Activated gamma-delta T cell treated with Interleukin-2 at 50 U/mL for 16 hours (primary cell): ENCODE measurements at places on chromosomes 3 and 15.

DNA sequence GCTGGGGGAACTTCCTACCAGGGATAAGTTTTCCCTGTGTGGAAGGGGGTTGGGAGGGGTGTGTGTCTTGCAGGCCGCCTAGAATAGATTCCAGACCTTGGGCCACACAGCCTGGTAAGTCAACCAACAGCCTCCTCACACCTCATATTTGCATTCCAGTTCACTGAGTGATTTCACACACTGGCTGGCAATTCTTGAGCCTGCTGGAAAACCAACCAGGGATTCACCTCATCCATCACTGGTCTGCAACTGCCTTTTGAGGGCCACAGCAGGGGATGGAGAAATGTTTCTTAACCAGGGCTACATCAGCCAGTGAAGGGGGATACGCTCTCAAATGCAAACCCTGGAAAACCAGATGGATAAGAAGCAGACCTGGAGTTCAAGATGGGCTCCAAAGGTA is 2.0 kb downstream of the FSTL1 start:
- DNase-seq = no peak

- no peak for DNase-seq
Observed at GRCh38 chr15:81723701-81724100, 322.1 kb downstream of the MEX3B start.

- no peak for DNase-seq
Observed at GRCh38 chr3:59717679-59718205, 667.9 kb upstream of the CFAP20DC start.

- peak; percentile 28 for DNase-seq
Observed at GRCh38 chr15:64634027-64634426, 141.4 kb downstream of the RBPMS2 start.

- no peak for DNase-seq
Observed at GRCh38 chr3:195238081-195238571, 32.8 kb downstream of the XXYLT1 start.

GRCh38 chr3:37668431-37668817 is 193.3 kb upstream of the CTDSPL start:
- no peak for DNase-seq

GRCh38 chr3:175477651-175478224 is 618.6 kb downstream of the NAALADL2 start:
- no peak for DNase-seq

- no peak for DNase-seq
Observed at GRCh38 chr3:14423197-14423743, 20.9 kb downstream of the SLC6A6 start.

DNA sequence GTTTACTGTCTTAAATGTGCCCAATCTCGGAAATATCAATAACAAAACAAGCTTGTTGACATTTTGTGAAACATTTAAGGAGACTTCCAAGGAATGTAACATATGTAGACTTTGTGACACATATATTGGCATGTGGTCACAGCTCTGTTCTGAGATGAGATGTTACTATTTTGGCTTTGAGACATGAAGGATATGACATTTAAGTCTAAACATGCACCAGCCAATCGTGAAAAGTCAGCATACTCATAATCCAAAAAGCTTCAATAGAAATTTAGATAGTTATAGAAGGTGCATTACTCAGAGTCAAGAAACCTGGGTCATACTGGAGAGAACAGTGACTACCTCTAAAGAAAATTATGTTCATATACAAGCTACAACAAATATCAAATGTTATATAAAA is 13.4 kb downstream of the COMMD2 start:
- no peak for DNase-seq

- DNase-seq = no peak
Observed at GRCh38 chr3:34131091-34131490, 332.7 kb downstream of the PDCD6IP start.

DNA sequence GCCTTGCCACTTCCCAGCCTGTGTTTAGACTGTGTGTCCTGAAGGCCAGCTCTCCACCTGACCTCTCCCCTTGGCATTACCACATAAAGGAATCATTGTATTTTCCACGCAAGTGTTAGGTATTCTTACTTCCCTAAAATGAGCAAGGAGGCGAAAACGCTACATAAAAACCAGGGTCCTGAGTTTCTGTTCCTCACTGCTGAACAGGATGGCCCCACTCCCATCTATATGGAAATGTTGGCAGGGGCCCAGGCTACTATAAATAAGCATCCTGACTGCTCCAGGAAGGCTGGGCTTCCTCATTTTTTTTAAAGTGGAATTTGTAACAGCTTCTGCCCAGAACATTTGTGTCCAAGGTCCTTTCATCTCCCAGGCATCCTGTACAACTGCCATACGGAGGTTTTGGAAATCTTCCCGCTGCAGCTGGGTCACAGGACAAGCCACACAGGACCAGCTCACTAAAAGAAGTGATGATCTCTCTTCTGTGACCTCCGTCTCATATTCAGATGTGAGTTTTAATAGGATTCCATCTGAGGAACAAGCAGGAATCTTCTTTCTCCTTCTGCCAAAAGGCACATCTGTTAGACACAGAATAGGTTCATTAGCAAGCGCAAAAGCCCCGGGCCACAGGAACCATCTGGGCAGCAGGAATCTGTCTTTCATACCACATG is 56.4 kb upstream of the LIMD1 start:
- DNase-seq = no peak

DNA sequence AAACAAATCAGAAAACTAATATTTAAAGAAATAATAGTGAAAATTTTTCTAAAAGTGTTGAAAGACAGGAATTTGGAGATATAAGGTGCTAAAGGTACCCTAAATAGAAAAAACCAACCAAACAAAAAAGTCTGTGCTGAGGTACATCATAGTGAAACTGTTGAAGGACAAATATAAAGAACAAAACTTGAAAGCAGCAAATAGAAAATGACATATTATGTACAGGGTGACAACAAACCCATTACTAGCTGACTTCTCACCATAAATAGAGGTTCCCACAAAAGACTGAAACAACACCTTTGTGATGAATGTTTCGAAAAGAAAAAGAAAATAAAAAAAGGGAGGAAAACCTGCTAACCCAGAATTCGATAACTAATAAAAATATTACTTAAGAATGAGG is 502.5 kb upstream of the NECTIN3 start:
- no peak for DNase-seq

- no peak for DNase-seq
Observed at GRCh38 chr3:31232055-31233025, 300.4 kb upstream of the STT3B start.
